Stimulated activated CD4-positive, alpha-beta T cell treated with anti-CD3 and anti-CD28 coated beads, Interleukin-1b, Interleukin-23, amount 100 ng/mL, for 1 hour (primary cell): ENCODE measurements at places on chromosomes 7 and 10.

GRCh38 chr7:36318116-36318515, 71.5 kb upstream of the ANLN start:
- no peak for DNase-seq

- no peak for DNase-seq
These were observed 443.2 kb upstream of the AKR1E2 start for GRCh38 chr10:4382811-4383210.

GRCh38 chr7:54014765-54015164, 527.4 kb upstream of the VSTM2A start:
- DNase-seq = no peak

DNA sequence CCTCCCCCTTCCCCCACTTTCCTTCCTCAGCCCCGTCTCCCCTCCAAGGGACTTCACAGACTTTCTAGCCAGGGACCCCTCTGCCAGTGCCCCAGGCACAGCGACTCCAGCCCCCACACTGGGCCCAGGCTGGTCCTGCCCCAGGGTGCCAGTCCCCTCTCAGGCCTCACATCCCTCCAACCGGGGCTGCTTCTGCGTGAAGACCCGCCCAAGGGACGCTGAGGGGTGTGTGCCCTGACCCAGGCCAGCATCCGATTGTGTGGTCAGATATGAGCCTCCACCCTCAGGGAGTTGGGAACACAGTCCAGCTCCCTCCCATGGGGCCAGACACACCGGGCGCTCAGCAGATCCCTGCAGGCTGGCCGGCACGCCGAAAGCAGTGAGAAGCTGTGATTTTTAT, 97.0 kb downstream of the MICALL2 start:
- no peak for DNase-seq

- no peak for DNase-seq
These were observed 705.2 kb upstream of the IGFBP3 start for GRCh38 chr7:46626261-46626660.

DNA sequence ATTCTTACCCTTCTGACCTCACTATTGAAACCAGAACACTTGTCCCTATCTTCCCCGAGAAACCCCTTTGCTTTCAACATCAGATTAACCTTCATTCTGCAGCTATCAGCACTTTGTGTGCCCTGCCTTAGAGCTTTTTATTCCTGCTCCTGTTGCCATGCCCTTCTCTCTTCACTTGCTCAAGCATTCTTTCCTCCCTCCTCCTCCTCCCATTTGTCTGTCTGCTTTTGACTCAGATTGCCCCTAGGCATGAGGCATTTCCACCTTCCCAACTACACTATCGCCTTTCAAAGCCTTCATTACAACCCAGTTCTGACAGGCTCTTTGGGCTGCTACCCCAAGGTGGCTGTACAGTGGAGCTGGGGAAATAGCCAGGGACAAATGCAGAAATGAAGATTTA, 143.3 kb downstream of the SLC25A13 start:
- DNase-seq = no peak

DNA sequence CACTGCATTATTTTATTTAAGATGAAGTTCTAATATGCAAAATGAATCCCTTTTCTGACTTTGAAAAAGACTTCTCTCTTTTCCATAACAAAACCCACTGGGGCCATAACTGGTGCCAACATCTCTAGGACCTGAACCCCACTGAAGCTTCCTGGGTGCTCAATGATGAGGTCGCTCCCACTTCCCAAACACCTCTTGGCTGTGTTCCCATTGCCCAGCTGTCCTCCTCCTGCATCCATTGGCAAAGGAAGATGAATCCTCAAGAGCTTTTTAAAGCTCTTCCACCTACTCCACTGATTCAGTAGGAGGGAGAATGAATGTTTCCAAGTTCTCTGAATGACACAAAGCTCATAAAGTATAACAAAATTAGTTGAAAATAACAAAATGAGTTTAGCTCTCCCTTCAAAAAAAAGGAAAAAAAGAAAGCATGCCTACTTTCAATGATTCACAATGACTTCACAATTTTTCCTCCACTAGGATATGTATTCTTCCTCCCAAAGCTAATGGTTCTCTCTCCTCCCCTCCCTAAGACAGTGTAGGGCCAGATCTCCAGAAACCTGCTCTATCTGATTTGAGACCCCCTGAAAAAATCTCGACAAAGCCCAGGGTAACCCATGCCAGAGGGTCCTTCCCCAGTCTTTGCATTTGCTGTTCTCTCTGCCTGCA, 64.8 kb downstream of the SORBS1 start:
- no peak for DNase-seq

DNA sequence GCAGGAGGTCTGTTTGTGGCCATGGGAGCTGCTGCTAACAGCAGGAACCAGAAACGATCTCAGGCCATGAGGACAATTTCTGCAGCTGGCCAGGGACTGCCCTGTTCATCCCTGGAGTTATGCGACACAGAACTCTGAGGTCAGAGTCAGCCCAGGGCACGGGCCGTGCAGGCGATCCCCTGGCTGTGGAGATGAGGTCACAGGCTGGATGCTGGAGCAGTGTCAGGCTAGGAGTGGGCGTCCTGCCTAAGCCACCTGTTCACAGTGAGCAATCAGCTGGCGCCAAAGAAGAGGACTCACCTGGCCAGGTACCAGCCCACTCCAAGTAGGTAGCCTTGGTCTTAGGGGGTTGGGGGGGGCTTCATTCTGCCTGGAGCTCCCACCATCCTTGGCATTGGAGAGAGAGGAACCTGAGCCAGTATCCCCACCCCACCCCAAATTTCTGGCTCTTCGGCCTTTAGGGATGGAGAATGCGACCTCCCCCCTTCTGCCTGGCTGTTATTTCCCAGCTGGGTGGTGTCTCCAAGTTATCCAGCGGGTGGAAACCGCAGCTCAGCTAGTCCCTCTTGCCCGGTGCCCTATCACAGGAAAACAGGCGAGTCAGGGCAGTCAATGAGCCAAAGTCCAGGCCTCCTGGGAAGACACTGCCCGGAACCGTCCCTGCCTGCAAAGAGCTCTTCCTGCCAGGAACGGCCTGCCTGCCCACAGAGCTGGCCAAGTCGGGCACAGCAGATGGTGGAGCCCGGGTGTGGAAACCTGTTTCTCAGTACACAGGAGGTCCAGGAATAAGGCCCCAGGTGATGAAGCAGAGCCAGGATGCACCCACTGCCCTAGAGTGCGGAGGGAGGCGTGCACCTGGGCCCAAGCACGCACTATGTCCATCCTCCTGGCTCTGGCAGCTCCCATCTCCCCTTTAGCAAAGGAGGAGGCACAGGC, 1.8 kb upstream of the TTYH3 start:
- DNase-seq = no peak

- DNase-seq = no peak
These were observed 31.2 kb downstream of the FOXK1 start for GRCh38 chr7:4713183-4713784.

- no peak for DNase-seq
These were observed 214.4 kb downstream of the CACNA2D1 start for GRCh38 chr7:82229164-82229563.

DNA sequence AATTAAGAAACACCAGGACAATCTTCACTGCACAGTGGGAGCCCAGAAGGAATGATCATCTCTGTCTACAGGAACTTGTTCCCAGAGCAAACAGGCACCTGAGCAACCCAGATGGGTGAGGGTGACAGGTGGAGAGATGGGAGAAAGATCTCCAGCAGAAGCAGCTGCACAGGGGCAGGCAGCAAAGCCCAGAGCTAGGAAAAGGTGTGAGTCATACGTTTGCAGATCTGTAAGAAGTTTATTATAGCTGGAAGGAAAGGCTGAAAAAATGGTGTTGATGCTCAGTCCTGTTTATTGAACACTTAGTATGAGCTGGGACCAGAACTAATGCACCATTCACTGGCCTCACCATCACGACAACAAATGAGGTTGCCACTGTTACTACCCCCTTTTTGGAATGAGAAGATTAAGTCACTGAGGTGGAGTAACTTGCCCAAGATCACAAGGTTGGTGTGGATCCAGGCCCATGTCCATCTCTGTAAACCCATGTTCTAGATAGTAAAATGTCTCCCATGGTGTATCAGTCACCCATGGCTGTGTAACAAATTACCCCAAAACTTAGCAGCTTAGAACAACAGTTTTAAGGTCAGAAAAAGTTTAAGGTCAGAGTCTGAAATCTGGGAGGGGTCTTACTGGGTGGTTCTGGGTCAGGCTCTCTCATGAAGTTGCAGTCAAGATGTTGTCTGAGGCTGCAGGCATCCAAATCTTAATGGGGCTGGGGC, 506.9 kb downstream of the RPS24 start:
- no peak for DNase-seq

DNA sequence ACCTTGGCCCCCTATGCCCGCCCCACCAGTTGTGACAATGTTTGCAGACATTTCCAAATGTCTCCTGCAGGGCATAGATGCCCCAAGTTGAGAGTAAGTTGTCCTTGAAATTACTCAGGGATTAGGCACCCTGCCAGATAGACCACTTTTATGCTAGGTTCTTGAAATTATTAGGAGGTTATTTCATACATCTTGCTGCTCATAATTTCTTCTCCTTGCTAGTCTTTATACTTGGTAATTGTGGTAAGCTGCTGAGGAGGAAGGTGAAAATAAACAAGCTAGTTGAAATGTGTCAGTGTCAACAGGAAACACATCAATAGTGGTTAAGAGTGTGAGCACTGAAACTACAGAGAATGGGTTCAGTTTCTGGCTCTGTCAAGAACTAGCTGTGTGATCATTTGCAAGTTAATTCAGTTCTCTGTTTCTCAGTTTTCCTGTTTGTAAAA, 63.7 kb upstream of the AOAH start:
- no peak for DNase-seq

GRCh38 chr7:27745064-27745583, 5.2 kb downstream of the TAX1BP1 start:
- DNase-seq = no peak

DNA sequence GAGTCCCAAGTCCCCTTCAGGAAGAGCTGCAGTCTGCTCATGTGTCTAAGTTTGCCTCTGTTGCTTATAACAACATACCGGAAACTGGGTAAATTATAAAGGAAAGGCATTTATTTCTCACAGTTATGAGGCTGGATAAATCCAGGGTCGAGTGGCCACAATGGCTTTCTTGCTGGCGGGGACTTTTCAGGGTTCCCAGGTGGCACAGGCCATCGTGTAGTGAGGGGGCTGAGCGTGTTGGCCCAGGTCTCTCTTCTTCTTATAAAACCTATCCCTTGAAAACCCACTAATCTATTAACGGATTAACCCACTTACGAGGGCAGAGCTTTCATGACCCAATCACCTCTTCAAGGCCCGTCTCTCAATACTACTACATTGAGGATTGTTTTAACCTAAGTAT, 8.7 kb downstream of the VIPR2 start:
- no peak for DNase-seq

- no peak for DNase-seq
These were observed 39.9 kb upstream of the AGK start for GRCh38 chr7:141511316-141511675.

DNA sequence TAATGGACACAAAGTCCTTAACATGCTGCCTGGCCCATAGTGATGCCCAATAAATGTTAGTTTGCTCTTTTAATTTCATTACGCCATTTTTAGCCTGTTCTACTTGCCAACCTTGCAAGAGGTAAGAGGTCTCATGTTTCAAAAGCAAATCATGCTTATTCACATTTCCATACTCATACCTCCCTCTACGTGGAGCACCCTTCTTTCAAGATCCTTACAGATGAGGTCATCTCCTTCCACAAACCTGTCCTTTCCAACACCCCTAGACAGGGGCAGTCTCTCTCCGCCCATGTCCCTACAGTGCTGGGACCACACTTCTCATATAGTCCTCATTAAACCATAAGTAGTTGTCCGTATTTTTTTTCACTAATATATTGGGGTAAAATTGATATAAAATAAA, 271.3 kb downstream of the FGFR2 start:
- DNase-seq = no peak

- no peak for DNase-seq
These were observed 33.9 kb upstream of the MKX start for GRCh38 chr10:27779462-27780015.

DNA sequence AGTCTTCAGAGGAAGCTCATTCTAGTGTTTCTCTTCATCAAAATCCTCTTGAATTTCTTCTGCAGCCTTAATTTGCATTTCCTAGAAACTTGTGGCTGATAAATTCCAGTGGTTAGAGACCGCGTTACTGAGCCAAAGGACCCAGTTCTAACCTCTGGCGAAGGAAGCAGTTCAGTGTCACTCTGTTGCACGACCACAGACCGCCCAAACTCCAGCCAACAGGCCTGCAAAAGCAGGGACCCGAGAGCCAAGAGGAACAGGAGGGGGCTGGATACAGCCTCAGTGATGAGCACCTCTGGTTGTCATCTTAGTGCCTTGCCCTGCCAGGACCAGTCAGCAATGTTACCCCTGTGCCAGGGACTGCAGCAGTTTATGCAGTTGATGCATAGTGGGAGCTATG, 70.0 kb downstream of the AFAP1L2 start:
- DNase-seq = no peak

GRCh38 chr7:31254926-31255325, 85.6 kb downstream of the NEUROD6 start:
- DNase-seq = no peak

GRCh38 chr10:104735757-104736391, 94.8 kb downstream of the SORCS3 start:
- no peak for DNase-seq
